GM13977 (cell line): ENCODE measurements at places on chromosomes 16 and 17.

GRCh38 chr16:11283820-11284248 is 2.7 kb upstream of the PRM1 start:
- no peak for DNase-seq

GRCh38 chr17:10549096-10549842 is at the start of gene MYH2:
MYH2 (minus strand) TSS chr17:10549658; CDS start chr17:10547920, 1,738 bp downstream.
- DNase-seq: no peak

DNA sequence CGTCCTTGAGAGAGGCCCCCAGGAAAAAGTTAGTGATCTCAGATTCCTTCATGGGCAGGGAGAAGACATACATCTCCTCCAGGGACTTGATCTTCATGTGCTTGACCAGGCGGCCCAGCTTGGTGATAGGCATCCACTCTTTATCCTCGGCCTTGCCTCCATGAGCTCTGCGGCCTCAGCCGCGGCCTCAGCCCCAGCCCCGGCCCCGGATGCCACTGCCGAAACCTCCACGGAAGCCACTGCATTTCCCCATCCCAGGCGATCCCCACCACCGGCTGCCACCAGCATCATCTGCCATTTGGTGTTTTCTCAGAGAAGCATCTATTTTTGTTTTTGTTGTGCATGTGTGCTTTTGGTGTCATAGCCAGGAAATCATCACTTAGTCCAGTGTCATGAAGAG is 16.7 kb upstream of the DHRS11 start:
- no peak for DNase-seq

DNA sequence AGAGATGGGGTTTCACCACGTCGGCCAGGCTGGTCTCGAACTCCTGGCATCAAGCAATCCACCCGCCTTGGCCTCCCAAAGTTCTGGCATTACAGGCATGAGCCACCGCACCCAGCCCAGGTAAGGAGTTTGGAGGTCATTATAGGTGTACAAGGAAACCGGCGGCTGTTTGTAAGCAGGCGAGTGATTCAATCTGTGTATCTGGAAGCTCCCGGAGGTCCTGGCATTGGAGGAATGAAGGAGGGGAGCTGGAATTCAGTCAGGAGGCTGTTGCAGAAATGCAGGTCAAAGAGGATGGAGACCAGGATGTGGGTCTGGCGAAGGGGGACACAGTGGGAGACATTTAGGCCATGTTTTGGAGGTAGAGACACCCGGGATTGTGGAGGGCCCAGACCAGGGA is 18.8 kb downstream of the CDC42EP4 start:
- no peak for DNase-seq

DNA sequence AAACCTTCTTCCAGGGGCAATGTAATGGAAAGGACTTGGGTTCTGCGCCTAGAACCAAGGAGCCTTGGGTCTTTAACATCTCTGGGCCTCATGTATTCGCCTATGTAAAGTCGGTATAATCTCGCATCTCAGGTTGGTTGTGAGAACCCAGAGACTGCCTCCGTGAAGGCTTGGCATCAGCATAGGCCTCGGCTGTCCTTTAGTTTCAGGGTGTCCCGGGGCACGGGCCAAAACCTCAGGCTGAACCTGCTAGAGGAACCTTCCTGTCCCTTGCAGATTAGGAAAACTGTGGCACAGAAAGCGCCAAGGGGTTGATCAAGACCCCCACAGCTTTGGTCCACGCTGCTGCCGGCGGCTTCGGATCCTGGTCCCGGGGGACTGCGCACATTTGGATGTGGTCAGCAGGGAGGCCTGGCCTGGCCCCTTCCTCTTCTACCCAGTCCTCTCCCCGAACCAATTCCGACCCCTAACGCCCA is 772 bp upstream of the PHAF1 start:
- no peak for DNase-seq

GRCh38 chr17:31573861-31574260 is 182.4 kb downstream of the RAB11FIP4 start:
- DNase-seq: no peak

GRCh38 chr17:19248928-19249574 is 11.9 kb downstream of the EPN2 start:
- no peak for DNase-seq

DNA sequence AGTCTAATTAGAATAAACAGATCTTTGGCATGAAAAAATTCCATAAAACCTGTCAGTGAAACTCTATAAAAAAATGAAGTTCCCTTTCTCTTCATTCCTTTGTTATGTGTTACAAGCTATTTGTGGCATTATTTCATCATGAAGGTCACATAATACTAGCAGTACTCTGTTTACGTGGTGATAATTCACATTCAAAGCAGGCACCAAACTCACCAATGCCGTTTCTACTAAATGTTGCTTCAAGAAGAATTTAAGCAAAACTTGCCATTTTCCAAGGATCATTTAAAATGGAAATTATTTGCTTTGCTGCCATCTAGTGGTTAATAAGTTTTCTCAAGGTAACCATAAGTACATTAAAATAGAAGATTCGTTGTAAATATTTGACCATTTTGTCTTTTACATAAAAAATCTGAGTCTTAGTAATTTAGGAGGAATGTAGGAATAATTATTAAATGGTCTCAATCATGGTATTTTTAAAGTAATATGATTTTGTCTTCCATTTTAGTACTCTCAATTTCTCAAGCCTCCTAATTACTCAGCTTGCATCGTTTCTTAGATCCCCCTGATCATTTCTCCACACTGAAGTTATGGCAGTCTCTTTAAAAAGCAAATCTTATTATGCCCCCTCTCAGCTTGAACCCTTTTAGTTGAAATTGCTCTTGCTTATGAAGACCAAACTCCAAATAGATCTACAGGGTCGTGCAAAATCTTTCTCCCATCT is 80.8 kb downstream of the OMG start:
- DNase-seq: peak; percentile 25

- no peak for DNase-seq
Observed at GRCh38 chr16:28616636-28617035, 6.8 kb upstream of the SULT1A1 start.

- no peak for DNase-seq
Observed at GRCh38 chr17:57721967-57722703, 23.0 kb downstream of the CCDC182 start.

GRCh38 chr16:89910717-89911354 is 7.8 kb upstream of the MC1R start:
- DNase-seq: no peak

- no peak for DNase-seq
Observed at GRCh38 chr17:62592341-62593099, 35.0 kb upstream of the MRC2 start.

DNA sequence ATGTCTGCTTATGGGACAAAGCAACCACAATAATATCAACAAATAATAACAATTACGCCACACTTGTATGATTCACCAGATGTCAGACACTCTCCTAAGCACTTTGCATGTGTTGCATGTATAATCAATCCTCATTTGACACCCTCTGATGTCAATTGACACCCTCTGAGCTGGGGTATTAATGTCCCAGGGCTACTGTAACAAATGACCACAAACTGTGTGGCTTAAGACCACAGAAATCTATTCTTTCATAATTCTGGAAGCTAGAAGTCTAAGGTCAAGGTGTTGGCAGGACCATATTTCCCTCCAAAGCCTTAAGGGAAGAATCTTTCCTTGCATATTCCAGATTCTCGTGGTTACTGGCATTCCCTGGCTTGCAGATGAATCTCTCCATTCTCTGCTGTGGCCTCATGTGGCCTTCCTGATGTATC is 112.7 kb downstream of the NPIPB5 start:
- DNase-seq: no peak

GRCh38 chr17:44608727-44609435 is 47.4 kb upstream of the MEIOC start:
- DNase-seq: no peak

- DNase-seq: peak; percentile 68
Observed at GRCh38 chr17:72122765-72123529, 2.1 kb downstream of the SOX9 start.

DNA sequence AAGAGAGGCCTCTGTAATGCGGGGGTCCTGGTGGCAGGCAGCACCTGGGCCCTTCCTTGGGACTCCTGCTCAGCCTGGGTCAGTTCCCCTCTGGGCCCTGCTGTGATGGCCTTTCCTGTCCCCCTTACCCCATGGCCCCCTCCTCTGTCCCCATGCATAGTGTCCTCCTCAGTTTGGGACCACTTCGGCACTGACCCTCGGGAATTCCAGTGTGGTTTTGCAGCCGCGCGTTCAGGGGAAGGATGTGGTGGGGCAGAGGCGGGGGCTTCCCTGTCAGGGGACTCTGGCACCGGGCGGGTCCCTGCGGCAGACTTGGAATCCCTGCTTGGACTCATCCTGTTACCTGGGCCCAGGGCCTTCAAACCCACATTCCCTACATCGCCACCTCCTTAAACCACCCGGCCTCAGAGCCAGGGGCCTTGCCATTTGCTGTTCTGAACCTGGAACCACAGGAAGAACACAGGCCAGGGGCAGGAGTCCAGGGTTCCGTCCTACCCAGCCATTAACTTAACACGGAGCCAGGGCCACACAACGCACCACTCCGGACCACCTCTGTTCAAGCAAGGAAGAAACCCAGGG is 31.4 kb upstream of the EIF1 start:
- DNase-seq: no peak

GRCh38 chr17:35312790-35313711 is 60.4 kb downstream of the SLFN11 start:
- peak; percentile 69 for DNase-seq

- no peak for DNase-seq
Observed at GRCh38 chr17:17983376-17983775, 10.7 kb downstream of the DRC3 start.

- no peak for DNase-seq
Observed at GRCh38 chr16:68936736-68937631, 93.7 kb downstream of the TANGO6 start.

- no peak for DNase-seq
Observed at GRCh38 chr17:419073-419735, 66.6 kb upstream of the RPH3AL start.

DNA sequence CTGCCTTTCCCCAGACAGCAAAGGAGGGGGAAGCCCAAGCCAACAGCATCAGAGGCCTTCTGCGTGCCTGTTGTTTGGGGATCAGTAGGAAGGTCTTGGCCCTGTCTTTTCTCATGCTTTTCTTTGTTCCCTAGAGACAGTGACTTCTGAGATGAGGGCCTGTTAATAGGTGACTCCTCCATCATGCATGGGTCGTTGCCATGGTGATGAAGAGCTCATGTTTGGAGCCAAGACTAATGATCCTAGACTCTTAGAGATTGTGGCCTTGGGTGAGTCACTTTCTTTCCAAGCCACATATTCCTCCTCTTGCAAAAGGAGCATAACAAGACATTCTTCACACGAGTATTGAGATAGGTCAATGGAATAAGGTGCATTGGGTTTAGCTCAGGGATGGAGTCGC is 201.1 kb upstream of the ASIC2 start:
- no peak for DNase-seq

GRCh38 chr16:84922351-84923120 is 88.8 kb downstream of the ZDHHC7 start:
- DNase-seq: no peak

DNA sequence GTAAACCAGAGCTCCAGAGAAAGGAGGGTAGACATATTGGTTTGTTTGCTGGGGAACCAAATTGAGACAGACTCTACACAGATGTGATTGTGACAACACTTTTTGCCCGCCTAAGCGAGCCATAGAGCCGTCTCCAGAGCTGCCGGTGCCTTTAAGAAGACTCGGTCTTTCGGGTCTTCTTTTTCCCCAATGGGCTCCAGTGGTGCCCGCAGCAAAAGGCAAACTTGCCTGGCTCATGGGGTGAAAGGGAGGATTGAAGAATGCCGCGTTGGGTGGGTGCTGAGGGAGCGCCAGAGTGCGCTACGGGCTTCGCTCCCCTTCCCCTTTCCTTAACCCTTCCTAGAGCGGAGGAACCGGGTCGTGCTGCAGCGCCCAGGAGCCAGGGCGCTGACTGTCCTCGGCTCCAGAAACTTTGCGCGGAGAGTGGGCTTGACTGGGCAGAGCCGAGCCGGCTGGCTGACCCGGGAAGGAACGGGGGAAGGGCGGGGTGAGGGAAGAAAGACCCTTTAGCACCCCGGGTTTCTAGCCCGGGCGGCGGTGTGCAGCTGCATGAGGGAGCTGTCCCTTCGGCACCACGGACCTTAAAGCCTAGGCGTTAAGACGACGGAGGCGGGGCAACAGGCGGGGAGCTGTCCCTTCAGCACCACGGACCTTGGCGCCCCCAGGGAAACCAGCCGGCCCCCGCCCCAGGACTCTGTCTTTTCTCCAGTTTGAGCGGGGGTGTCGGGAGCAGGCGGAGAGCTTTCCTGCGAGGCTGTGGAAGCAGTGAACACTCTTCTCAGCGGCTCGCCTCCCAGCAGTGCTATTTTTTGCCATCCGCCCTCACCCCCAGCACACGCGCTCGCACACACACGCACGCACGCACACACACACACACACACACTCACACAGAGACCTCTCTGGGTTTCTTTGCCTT is at the start of gene CACNG3:
Gene CACNG3, plus strand, starts transcription at position 880 of the 916 bp plus-strand sequence. CDS start 420 bp downstream, outside the sequence.
- DNase-seq: peak; percentile 65

GRCh38 chr16:4593086-4593485 is 21.6 kb downstream of the UBALD1 start:
- DNase-seq: no peak

GRCh38 chr16:77732241-77732946 is 10.1 kb downstream of the NUDT7 start:
- no peak for DNase-seq

GRCh38 chr16:82034981-82035612 is at the start of gene HSD17B2:
HSD17B2 (plus strand) TSS chr16:82035253; CDS start chr16:82035425, 172 bp downstream.
- no peak for DNase-seq

DNA sequence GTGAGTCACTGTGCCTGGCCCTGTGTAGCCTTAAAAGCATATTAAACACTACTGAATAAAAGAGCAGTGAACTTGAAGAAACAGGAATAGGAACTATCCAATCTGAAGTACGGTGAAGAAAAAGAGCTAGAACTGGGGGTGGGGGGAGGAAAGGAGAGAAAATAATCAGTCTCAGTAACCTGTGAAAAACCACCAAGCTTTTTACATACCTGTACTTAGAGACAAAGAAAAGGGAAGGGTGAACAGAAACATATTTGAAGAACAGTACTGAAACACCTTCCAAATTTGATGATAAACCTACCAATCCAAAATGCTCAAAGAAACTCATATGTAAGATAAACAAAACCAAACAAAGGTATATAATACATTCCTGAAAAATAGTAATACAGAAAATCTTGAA is 77.5 kb downstream of the USP32 start:
- peak; percentile 25 for DNase-seq

- no peak for DNase-seq
Observed at GRCh38 chr16:85209526-85210121, 97.4 kb upstream of the CIBAR2 start.

GRCh38 chr17:81153340-81153803 is 11.9 kb upstream of the PVALEF start:
- no peak for DNase-seq

DNA sequence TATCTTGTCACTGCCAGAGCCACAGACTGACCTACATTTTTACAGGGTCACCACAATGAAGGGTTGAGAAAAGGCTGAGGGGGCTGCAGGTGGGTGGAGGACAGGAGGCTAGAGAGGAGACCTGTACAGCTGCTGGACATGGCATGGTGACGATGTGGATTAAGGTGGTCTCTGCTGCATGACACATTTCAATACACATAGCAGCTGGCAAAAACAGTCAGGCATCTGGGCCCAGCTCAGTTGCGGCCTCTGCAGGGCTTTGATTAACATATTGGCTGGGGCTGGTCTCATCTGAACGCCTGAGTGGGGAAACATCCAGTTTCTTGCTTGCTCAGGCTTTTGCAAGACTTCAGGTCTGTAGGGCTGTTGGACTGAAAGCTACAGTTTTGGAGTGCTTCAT is 265.4 kb upstream of the FOXF1 start:
- DNase-seq: no peak
